A673 (cell line): ENCODE measurements at places on chromosomes 7 and 10. TPM values are rescaled to one million over a fixed set of nuclear protein-coding genes. Genes with fewer than 3 reads are reported as not detected.

HOXA6 gene
- not detected in 2 replicates for total RNA-seq

CLDN4 gene
- 0.11 and 0.17 TPM in 2 replicates for total RNA-seq

RNLS gene
- 6.2 and 8.1 TPM in 2 replicates for total RNA-seq

SYT15 gene
- total RNA-seq: 0.64 and 1.0 TPM in 2 replicates

GNGT1 gene
- not detected in 2 replicates for total RNA-seq

ODAD2 gene
- 1.2 and 3.2 TPM in 2 replicates for total RNA-seq

SH2D4B gene
- total RNA-seq: 0.07 and 0.19 TPM in 2 replicates

C10orf71 gene
- not detected in 2 replicates for total RNA-seq

NOLC1 gene
- 194 and 225 TPM in 2 replicates for total RNA-seq

ADCY1 gene
- 0.71 and 0.98 TPM in 2 replicates for total RNA-seq

TMEM26 gene
- total RNA-seq: not detected in 2 replicates

RELN gene
- not detected in 2 replicates for total RNA-seq

PAX4 gene
- not detected in 2 replicates for total RNA-seq

ARHGAP22 gene
- 0.47 and 0.79 TPM in 2 replicates for total RNA-seq

GSTO2 gene
- total RNA-seq: 0.26 and 1.4 TPM in 2 replicates
